ENCODE measurements at places on chromosomes 6 and 20.

- no peaks in the 10 kb centered on the region for H3K27me3 ChIP-seq
- peaks cover 8% of the 10 kb centered on the region for H3K4me1 ChIP-seq
- no peak for DNase-seq
- H3K4me3 ChIP-seq, result no peak overlapping the region
- H3K36me3 ChIP-seq, result no peaks in the 10 kb centered on the region
Measured at GRCh38 chr6:119166024-119166784, 87.7 kb upstream of the FAM184A start.

DNA sequence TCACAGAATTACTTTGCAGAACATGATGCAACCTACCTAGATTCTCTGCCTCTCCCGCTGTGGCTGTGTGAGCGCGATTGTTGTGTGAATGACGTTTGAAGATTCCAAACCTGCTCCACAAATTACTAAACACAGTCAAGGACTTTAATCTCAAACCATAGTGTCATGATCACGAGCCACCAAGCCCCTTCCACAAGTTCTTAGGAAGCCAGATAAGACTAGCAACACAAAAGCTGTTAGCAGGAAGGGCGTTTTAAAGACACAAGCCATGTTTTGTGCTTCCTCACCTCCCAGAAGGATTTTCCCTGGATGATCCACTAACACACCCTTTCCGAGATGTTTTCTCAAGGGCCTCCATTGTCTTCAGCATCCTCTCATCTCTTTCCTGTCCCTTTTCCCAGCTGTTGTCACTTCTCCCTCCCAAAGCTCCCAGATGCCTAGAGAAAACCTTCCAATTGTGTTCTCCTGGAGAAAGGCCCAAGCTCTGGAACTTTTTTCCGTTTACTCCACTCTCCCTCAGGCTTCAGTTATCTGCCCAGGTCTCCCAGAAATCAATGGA is 12.8 kb downstream of the OPN5 start:
- no peak for DNase-seq
- H3K27ac ChIP-seq, result no peak overlapping the region
- no peaks in the 10 kb centered on the region for H3K4me1 ChIP-seq
- no peaks in the 10 kb centered on the region for H3K36me3 ChIP-seq
- H3K4me3 ChIP-seq, result no peak overlapping the region

DNA sequence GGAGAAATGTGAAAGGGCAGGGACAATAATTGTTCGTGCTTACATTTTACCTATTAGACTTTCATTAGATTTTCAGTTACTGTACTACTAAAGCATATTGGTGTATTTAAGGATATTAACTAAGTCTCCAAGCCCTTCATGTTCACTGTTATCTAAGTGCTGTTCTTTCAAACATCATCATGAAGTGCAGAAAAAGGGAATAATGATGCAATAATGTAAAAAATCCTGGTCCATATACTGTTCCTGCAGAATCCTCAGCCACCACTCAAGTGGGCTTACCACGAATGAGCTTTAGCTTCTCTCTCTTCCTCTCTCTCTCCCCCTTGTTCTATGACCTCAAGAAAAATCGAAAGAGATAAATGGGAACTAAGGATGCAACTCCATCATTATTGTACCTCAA is 600.7 kb downstream of the UTRN start:
- H3K27ac ChIP-seq, result no peak overlapping the region
- no peak for DNase-seq
- no peaks in the 10 kb centered on the region for H3K27me3 ChIP-seq
- H3K4me3 ChIP-seq, result no peak overlapping the region

DNA sequence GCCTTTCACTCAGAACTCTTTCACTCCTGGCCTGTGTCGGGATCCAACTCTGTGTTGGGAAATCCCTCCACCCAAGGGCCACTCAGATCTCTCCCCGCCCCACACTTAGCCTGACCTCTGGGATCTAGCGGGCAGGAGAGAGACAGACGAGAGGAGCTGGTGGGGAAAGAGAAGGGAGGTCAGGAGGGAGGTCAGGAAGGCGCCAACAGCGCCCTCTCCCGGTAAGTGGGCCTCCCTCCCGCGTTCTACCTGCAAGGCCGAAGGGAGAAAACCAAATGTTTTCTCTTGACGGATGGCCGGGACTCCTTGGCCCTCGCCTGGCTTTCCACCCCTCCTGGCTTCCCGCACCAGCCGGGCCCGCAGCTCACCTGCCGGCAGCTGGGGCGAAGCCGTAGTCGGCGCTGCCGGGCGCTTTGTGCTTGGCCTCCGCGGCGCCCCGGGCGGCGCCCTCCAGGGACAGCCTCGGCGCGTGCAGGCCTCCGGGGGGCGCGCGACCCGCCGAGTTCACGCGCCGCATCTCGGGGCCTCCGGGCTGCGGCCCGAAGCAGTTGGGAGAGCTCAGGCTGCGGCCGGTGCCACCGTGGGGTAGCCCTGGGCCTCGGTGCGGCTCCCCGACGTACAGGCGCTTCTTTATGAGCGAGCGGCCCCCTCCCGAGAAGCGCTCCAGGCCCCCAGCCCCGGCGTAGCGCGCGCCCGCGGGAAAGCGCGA is 38.2 kb downstream of the C6orf132 start:
- peak overlapping the region; percentile 63 for H3K27ac ChIP-seq
- peaks cover 65% of the 10 kb centered on the region for H3K4me1 ChIP-seq
- H3K27me3 ChIP-seq, result no peaks in the 10 kb centered on the region
- peaks cover 25% of the 10 kb centered on the region for H3K36me3 ChIP-seq
- peak overlapping the region; percentile 45 for H3K4me3 ChIP-seq

- no peaks in the 10 kb centered on the region for H3K4me1 ChIP-seq
- no peak overlapping the region for H3K4me3 ChIP-seq
- peaks cover 28% of the 10 kb centered on the region for H3K36me3 ChIP-seq
- no peak overlapping the region for H3K27ac ChIP-seq
- H3K27me3 ChIP-seq, result no peaks in the 10 kb centered on the region
- no peak for DNase-seq
Measured at GRCh38 chr20:35387334-35387733, 24.4 kb downstream of the UQCC1 start.

DNA sequence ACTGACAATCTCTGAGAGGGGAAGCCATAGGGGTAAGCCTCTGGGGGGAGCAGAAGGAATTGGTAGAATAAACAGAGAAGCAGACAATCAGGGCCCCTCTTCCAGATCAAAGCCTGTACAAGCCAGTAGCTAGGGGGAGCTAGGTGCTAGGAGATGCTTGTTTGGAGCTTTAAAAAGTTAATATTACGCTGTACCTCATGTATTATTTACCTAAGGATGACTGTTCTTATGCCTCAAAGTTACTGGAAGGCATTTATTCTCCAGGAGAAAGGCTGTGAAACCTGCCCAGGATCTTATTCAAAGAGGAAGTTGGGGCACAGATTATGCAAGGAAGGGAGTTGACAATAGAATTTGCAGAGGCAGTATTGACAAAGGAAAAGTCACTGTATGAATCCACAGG is 111.8 kb upstream of the SLC35F1 start:
- no peak overlapping the region for H3K27ac ChIP-seq
- no peaks in the 10 kb centered on the region for H3K27me3 ChIP-seq
- no peaks in the 10 kb centered on the region for H3K36me3 ChIP-seq

DNA sequence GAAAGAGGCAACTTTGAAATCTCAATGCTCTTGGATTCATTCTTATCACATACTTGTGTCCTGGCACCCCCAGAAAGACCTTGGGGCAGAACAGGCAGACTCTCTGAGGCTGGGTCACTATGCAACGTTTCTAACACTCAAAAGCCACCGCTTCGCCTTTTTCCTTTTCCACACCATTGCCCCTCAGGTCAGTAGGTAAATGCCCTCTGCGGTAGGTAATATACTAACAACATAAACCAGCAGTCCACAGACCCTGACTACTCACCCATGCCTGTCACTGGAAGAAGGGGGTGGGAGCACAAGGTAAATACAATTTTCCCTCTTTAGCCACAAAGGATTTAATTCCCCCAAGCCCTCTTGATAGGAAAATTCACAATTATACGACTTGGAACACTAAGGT is 6.5 kb upstream of the SPTLC3 start:
- no peaks in the 10 kb centered on the region for H3K27me3 ChIP-seq
- H3K27ac ChIP-seq, result no peak overlapping the region
- DNase-seq, result no peak
- H3K4me3 ChIP-seq, result no peak overlapping the region

- no peaks in the 10 kb centered on the region for H3K27me3 ChIP-seq
- no peak for DNase-seq
- H3K36me3 ChIP-seq, result no peaks in the 10 kb centered on the region
- H3K27ac ChIP-seq, result peak overlapping the region; percentile 98
- peak overlapping the region; percentile 99 for H3K4me3 ChIP-seq
Measured at GRCh38 chr20:3890398-3890751, 1.2 kb downstream of the PANK2 start.

DNA sequence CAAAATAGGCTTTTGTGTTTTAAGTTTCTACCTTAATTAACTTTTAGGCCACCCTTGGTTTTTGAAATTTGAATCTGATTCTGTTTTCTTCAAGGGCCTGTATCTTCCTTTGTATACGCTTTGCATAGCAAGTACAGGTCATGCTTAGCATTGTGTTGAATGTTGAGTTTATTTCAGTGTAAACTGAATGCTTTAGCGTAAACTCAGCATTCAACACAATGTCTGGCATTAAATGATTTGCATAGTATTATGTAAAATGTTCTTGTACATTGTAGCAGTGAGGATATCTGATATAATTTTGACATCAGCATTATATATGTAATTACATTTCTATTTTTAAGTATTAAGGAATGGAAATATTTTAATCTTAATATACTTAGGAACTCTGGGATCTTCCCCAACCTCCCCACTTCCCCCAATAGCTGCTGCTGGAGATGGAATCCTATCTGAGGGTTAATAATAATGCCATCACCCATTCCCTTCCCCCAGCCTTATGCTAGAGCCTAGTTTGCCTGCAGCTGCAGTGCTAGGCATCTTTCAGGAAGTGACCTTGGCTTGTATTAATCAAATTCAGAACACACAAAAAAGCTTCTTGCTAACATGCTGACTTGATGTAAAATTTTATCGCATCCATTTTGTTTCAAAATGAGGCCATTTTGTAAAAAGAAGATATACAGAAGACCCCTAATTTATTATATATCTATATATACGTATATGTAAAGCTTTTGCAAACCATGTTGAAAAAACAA is 73.1 kb downstream of the NCOA3 start:
- DNase-seq, result no peak
- H3K4me3 ChIP-seq, result no peak overlapping the region
- H3K4me1 ChIP-seq, result peaks cover 46% of the 10 kb centered on the region
- peaks cover 4% of the 10 kb centered on the region for H3K36me3 ChIP-seq
- H3K27me3 ChIP-seq, result no peaks in the 10 kb centered on the region

DNA sequence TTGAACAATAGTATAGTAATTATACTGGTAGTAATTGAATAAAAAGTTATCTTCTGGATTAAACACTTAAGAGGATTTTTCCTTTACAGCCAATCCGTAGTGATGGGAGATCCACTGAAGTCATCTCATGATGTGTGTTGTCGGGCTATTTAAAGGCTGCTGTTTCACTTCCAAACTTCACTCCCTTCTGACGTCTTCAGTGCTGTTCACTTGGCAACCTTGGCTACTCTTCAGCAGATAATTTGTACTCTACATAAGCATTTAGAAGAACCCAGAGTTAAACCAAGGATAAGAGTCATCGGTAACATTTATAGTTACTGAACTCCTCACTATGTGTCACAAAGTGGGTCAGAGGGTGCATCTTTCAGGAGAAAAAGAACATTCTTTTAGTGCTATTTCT is 179.1 kb upstream of the EYA4 start:
- no peak for DNase-seq
- H3K36me3 ChIP-seq, result no peaks in the 10 kb centered on the region
- no peak overlapping the region for H3K4me3 ChIP-seq
- no peaks in the 10 kb centered on the region for H3K4me1 ChIP-seq

- H3K36me3 ChIP-seq, result no peaks in the 10 kb centered on the region
- no peak overlapping the region for H3K27ac ChIP-seq
- no peak overlapping the region for H3K4me3 ChIP-seq
Measured at GRCh38 chr20:5626603-5627002, 123.6 kb upstream of the SHLD1 start.

- peak overlapping the region; percentile 59 for H3K4me3 ChIP-seq
- H3K27ac ChIP-seq, result peak overlapping the region; percentile 100
- H3K27me3 ChIP-seq, result no peaks in the 10 kb centered on the region
- no peaks in the 10 kb centered on the region for H3K36me3 ChIP-seq
- peaks cover 96% of the 10 kb centered on the region for H3K4me1 ChIP-seq
Measured at GRCh38 chr6:35730745-35731413, 6.0 kb upstream of the ARMC12 start.

- H3K27me3 ChIP-seq, result no peaks in the 10 kb centered on the region
- no peaks in the 10 kb centered on the region for H3K36me3 ChIP-seq
- peaks cover 14% of the 10 kb centered on the region for H3K4me1 ChIP-seq
- DNase-seq, result no peak
Measured at GRCh38 chr20:6708010-6708409, 59.5 kb upstream of the BMP2 start.

DNA sequence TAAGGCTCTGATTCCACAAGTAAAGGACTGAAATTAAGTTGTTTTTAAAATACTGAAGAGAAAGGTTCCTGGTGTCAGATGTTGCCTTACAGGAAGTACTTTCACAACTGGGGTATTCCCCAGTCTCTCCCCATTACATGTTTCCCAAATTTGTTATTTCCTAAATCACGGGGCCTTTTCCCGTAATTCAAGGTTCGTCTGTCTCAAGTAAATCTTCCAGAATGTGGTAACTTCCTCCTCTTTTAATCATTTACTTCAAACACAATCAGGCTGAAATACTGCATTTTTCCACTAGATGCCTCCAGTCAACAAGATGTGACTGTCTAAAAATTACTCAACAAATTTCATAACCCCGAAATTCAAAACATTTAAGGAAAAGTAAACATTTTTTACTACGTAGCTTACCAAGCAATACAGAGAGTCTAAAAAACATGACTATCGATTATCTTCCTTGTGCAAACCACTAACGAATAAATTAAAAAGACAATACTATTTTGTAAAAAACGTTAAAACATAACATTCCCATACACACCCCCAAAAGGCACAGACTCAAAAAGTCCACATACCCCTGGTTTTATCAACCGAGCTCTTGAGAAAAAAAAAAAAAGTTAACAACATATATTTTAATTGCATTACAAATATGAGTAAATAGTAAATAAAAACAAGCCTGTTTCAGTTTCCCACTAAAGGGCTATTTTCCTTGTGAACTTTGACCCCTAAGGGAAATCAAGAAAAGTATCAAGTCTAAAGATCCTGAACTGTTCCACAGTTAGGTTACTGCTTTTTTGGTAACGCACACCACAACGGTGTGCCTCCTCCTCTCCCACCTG is 1.7 kb downstream of the SOD2 start:
- peaks cover 55% of the 10 kb centered on the region for H3K4me1 ChIP-seq
- H3K4me3 ChIP-seq, result peak overlapping the region; percentile 97

GRCh38 chr6:130625825-130626527 is 201.2 kb upstream of the SMLR1 start:
- H3K4me1 ChIP-seq, result no peaks in the 10 kb centered on the region
- H3K36me3 ChIP-seq, result no peaks in the 10 kb centered on the region
- no peak overlapping the region for H3K27ac ChIP-seq

Measured in suprapubic skin (tissue), 4 donors.